ENCODE measurements at places on chromosomes 1 and 21. TPM values are rescaled to one million over a fixed set of nuclear protein-coding genes. Genes with fewer than 3 reads are reported as not detected.

HMGCS2 gene
- total RNA-seq: 1.8 TPM

FHAD1 gene
- 9.9 TPM for total RNA-seq

GRCh38 chr1:230327892-230328284, 98.2 kb downstream of the PGBD5 start:
- H3K4me1 ChIP-seq: peaks cover 11% of the 10 kb centered on the region
- H3K27me3 ChIP-seq: no peaks in the 10 kb centered on the region
- DNase-seq: no peak
- peaks cover 58% of the 10 kb centered on the region for H3K36me3 ChIP-seq
- H3K27ac ChIP-seq: no peak overlapping the region

- H3K4me1 ChIP-seq: no peaks in the 10 kb centered on the region
- no peak overlapping the region for H3K27ac ChIP-seq
- H3K36me3 ChIP-seq: no peaks in the 10 kb centered on the region
- no peak overlapping the region for H3K4me3 ChIP-seq
- DNase-seq: no peak
Measured at GRCh38 chr1:59997479-59998115, 71.0 kb upstream of the CYP2J2 start.

DNA sequence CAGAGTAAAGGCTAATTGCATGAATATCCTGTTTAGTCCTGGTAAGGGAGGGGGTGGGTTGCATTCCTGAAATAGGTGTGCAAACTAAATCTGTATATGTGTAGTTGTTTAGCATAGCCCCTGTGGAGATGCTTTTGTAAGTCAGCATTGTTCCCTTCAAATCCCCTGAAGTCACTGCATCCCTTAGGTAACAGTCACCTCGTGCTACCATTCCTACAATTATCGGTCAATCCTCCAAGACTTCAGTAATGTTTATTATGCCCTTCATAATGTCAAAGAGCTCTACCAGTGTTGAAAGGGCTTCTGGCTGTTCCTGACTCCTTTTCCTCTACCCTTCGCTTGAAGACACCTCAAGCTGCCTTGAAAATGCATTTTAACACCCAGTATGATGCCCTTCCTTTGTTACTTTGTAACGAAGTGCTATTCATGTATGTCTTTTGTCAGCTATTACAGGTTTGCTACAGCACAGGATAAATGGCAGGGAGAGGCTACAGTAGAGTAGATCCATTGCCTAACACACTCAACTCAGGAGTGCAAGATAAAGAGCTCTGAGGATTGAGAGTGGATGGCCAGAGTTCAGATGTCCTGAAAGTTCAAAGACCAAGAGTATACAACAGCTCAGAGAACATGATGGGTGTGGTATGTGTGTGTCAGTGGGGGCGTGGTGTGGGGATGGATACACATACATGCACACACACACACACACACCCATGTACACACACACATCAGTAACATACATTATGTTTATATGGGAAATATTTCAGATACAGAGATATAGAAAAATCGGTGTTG, 27.4 kb upstream of the FOXD3 start:
- H3K27ac ChIP-seq: no peak overlapping the region
- H3K4me1 ChIP-seq: no peaks in the 10 kb centered on the region
- H3K27me3 ChIP-seq: no peaks in the 10 kb centered on the region

- no peaks in the 10 kb centered on the region for H3K27me3 ChIP-seq
- no peak overlapping the region for H3K27ac ChIP-seq
- no peak for DNase-seq
- no peak overlapping the region for H3K4me3 ChIP-seq
- no peaks in the 10 kb centered on the region for H3K36me3 ChIP-seq
Measured at GRCh38 chr1:115173151-115173550, 83.8 kb upstream of the TSPAN2 start.

DNA sequence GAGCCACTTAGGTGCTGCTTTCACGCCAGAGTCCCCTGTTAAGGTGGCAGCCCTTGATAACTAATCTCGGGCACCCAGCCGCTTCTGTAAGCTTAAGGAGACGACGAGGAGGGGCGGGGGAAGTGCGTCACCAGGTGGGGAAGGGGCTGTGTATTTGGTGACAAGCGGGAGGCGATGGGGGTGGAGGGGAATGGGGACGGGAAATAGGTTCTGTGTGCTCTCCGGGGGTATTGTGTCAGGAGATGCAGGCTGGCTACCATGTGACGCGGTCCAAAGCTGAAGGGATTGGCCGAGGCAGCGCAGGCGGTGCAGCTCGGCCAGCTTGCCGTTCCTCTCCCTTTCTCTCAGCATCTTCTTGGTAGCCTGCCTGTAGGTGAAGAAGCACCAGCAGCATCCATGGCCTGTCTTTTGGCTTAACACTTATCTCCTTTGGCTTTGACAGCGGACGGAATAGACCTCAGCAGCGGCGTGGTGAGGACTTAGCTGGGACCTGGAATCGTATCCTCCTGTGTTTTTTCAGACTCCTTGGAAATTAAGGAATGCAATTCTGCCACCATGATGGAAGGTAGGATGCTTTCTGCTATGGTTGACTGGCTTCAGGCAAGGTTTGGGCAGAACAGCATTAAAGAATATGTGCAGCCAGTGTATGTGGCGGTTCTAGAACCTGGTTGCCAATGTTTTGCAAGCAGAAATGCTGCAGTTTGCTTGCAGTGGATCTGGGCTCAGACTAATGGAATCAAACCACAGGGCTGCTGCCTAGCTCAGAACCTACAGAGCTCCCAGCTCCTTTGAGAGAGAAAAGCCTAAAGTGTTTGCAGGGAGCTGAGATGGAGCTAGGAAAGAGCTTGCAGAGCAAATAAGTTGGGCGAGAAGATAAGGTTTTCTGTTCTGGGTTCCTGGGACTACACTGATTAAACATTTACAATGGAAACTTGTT, at the start of gene SGIP1:
Gene SGIP1, plus strand, starts transcription at position 350 of the 937 bp plus-strand sequence. Its CDS starts 206 bp downstream, at position 556.
- no peaks in the 10 kb centered on the region for H3K36me3 ChIP-seq
- H3K4me3 ChIP-seq: peak within 1 kb of the TSS; percentile 64
- H3K4me1 ChIP-seq: peaks cover 9% of the 10 kb centered on the region
- peak; percentile 76 for DNase-seq

ERG gene
- total RNA-seq: 4.8 TPM

LCA5L gene
- total RNA-seq: 2.1 TPM

DNA sequence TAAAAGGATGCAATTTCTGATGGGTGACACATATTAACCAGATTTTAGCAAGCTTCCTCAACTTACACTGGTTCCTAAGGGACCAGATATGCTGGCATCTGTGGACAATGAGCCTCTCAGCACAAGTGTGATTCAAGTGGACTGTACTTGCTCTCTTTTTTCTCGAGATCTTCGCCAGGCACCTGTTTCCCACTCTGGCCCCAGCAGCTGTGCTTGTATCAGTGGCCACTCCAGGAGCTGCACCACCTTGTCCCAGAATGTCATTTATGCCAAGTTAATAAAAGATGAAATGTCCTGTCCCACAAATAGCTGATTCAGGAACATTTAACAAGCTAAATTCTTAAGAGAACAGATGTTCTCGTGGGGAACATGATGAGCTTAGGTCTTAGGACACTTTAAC, 14.6 kb downstream of the C1orf198 start:
- no peaks in the 10 kb centered on the region for H3K27me3 ChIP-seq
- H3K4me1 ChIP-seq: peaks cover 71% of the 10 kb centered on the region
- no peak for DNase-seq
- no peak overlapping the region for H3K27ac ChIP-seq

GRCh38 chr1:203558064-203558760, 64.3 kb downstream of the OPTC start:
- H3K4me3 ChIP-seq: no peak overlapping the region
- DNase-seq: peak; percentile 28
- no peaks in the 10 kb centered on the region for H3K36me3 ChIP-seq

GRCh38 chr1:34842952-34843371, 16.6 kb downstream of the SMIM12 start:
- H3K4me1 ChIP-seq: peaks cover 31% of the 10 kb centered on the region
- H3K36me3 ChIP-seq: peaks cover 15% of the 10 kb centered on the region
- DNase-seq: no peak
- no peak overlapping the region for H3K4me3 ChIP-seq

INSRR gene
- 0.40 TPM for total RNA-seq

SFN gene
- 0.66 TPM for total RNA-seq

FCRLB gene
- 0.88 TPM for total RNA-seq

DNA sequence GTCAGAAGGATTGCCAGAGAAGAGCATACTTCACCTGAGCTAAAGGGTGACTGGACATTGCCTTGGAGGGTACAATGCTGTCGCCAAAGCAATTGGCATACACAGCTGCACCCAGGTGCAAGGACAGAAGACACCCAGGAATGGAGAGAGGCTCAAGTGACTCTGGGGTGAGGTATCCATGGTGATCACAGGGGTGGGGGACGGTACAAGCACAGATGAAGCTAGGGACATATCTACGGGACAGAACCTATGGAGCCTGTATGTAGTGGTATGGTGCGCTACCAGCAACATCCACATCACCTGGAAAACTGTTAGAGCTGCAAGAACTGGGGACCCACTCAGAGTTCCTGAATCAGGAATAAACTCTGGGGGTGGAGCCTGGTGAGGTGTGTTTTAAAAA, 286.1 kb downstream of the PCP4 start:
- H3K27me3 ChIP-seq: no peaks in the 10 kb centered on the region
- no peaks in the 10 kb centered on the region for H3K36me3 ChIP-seq
- H3K4me3 ChIP-seq: no peak overlapping the region
- no peaks in the 10 kb centered on the region for H3K4me1 ChIP-seq
- no peak overlapping the region for H3K27ac ChIP-seq

- H3K27me3 ChIP-seq: no peaks in the 10 kb centered on the region
- no peak overlapping the region for H3K27ac ChIP-seq
- no peak overlapping the region for H3K4me3 ChIP-seq
- no peak for DNase-seq
Measured at GRCh38 chr1:172637522-172637921, 21.4 kb upstream of the FASLG start.

C1QTNF12 gene
- total RNA-seq: 10.4 TPM

PRPF38A gene
- total RNA-seq: 20.3 TPM

ADGRL4 gene
- 11.8 TPM for total RNA-seq

- H3K4me1 ChIP-seq: no peaks in the 10 kb centered on the region
- no peaks in the 10 kb centered on the region for H3K27me3 ChIP-seq
- H3K27ac ChIP-seq: no peak overlapping the region
- no peaks in the 10 kb centered on the region for H3K36me3 ChIP-seq
Measured at GRCh38 chr1:45448357-45448756, 42.6 kb downstream of the TESK2 start.

DNA sequence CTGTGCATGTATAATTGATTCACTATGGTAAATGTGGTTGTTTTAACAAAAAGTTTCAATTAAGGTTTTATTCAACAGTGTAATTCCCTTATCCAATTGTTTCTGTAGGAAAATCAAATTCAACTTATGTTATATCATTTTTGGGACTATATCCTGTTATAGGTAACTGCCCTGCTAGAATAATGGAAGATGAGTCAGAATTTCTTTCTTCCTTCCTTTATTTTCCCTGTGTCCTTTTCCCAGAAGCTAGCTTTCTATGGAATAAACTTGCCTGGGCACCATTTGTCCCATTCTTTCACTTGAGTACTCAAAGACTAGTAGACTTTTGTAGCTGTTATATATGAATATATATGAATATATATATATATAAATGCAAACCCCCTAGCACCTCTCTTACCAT, 301.3 kb downstream of the TM2D1 start:
- peaks cover 7% of the 10 kb centered on the region for H3K4me1 ChIP-seq
- no peak for DNase-seq
- H3K36me3 ChIP-seq: peaks cover 4% of the 10 kb centered on the region
- no peaks in the 10 kb centered on the region for H3K27me3 ChIP-seq
- H3K4me3 ChIP-seq: no peak overlapping the region
